Activated CD4-positive, alpha-beta T cell treated with anti-CD3 and anti-CD28 coated beads, Interleukin-2, amount 50 U/mL, for 1 hour (primary cell): ENCODE measurements at places on chromosomes 7 and 10.

- DNase-seq: no peak
Measured at GRCh38 chr7:66832531-66833351, 88.3 kb upstream of the TMEM248 start.

DNA sequence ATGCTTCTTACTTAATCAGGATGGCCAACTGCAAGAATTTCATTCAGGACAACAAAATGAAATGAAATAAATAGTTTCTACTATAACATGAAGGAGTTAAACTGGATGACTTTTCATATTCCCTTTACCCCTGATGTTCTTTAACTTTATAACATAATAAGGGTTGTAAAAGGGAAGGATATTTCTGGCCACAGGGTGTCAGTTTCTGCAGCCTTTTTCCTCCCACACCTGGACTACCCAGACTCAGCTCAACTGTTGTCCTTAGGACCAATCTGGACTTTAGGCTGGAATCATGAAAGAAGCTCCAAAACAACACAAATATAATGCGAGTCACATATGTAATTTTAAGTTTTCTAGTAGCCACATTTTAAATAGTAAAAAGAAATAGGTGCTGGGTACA, 43.4 kb downstream of the PRPS1L1 start:
- DNase-seq: no peak

- DNase-seq: no peak
Measured at GRCh38 chr7:158646766-158647474, 57.7 kb downstream of the NCAPG2 start.

DNA sequence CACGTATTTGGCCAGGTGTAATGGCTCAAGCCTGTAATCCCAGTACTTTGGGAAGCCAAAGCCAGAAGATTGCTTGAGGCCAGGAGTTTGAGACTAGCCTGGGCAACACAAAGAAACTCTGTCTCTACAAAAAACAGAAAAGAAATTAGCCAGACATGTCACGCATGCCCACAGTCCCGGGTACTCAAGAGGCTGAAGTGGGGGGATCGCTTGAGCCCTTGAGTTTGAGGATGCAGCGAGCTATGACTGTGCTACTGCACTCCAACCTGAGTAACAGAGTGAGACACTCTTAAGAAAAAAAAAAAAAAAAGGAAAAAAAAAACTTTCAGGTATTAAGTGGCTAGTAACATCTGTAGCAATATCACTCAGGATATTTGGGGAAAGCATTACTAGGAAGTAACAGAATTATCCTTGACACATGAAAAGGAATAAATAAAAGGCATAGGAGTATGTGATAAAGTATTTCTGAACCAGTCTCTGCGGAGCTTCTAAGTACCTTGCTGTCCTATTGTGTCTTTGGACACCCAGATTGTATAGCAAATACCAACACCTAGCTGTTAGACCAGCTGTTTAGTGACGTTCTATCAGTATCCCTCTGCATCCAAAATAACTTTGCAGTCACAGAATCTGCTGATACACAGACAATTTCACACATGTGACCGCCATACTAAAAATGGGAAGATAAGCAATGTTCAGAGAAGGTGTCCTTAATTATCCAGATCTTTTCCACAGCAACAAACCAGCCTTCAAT, 74.4 kb downstream of the CYTH3 start:
- no peak for DNase-seq

DNA sequence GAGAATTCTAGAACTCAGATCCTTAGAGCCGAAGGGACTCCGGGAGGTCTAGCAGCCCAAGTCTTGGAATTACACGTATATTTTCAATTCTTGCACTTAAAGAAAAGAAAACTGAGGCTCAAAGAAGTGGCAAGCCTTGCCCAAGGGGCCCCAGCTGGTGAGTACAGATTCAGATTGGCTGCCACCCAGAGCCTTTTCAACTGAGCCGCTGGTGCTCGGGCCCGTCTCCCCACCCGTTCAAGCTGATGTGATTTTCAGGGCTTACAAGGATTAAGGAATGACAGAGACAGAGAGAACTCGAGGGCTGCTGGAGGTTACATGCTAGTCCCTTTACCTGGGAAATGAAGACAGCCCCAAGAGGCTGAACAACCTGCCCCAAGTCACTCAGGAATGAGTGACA, 117.8 kb downstream of the ABLIM1 start:
- no peak for DNase-seq

DNA sequence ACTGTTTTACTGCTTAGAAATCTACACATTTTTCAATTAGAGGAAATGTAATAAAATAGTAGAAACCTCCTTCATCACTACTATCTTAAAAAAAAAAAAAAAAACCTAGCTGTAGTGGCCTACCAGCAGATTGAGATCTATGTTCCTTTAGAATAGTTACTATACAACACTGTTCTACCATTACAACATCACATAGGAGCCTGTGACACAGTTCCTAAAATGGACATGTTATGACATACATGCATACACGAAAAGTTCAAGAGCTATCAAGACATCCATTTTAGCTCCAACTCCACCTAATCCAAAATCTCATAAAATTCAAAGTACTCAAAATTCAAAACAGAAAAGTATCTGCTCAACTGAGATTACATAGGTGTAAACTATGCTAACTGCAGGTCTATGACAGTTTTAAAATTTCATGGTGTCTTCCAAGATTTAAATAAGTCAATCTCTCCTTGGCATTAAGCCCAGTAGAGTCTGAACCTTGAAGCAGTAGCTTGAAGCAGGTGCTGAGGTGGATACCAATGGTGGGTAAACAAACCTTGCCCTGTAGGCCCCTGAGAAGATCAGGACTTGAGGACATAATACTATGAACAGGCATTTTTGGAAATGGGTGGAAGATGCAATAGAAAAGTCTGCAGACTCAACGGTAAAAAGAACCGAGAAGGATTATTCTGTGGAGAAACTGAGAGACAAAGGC, 17.0 kb downstream of the CACUL1 start:
- no peak for DNase-seq

DNA sequence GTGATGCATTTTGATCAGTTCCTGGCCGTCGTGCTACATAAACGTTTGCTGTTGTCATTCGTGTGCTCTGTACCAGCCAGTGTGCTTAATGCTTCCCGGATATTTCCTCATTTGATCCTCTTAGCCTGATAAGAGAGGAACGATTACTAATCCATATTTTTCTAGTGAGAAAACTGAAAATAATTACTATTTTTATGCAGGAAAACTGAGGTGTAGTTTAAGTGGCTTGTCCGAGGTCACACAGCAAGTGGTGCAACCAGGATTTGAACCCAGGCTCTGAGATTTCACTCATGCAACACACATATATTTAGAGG, 650 bp upstream of the SORBS1 start:
- no peak for DNase-seq

GRCh38 chr7:116227678-116228239, 17.4 kb downstream of the TES start:
- no peak for DNase-seq

- DNase-seq: no peak
Measured at GRCh38 chr7:25854608-25855497, 297.1 kb upstream of the NFE2L3 start.
